Fibroblast of skin of left quadriceps (primary cell): ENCODE measurements at places on chromosomes 4 and X.

DNA sequence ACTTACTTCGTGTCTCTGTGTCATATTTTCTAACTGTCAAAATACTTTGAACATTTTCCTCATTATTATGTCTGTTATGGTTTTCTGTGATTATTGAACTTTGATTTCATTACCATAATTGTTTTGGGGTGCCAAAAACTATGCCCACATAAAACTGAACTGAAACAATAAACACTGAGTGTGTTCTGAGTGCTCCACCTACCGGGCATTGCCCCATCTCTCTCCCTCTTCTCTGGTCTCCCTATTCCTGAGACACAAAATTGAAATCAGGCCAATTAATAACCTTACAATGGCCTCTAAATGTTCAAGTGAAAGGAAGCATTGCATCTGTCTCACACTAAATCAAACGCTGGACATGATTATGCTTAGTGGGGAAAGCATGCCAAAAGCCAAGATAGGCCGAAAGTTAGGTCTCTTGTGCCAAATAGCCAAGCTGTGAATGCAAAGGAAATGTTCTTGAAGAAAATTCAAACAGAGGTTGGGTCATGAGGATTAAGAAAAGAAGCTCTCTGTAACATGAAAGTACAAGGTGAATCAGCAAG is 972.3 kb downstream of the PCDH7 start:
- no peak for DNase-seq

GRCh38 chr4:165177725-165178666 is 29.4 kb upstream of the KLHL2 start:
- DNase-seq, result no peak

- DNase-seq, result no peak
Observed at GRCh38 chrX:153631907-153632594, 15.0 kb upstream of the DUSP9 start.

DNA sequence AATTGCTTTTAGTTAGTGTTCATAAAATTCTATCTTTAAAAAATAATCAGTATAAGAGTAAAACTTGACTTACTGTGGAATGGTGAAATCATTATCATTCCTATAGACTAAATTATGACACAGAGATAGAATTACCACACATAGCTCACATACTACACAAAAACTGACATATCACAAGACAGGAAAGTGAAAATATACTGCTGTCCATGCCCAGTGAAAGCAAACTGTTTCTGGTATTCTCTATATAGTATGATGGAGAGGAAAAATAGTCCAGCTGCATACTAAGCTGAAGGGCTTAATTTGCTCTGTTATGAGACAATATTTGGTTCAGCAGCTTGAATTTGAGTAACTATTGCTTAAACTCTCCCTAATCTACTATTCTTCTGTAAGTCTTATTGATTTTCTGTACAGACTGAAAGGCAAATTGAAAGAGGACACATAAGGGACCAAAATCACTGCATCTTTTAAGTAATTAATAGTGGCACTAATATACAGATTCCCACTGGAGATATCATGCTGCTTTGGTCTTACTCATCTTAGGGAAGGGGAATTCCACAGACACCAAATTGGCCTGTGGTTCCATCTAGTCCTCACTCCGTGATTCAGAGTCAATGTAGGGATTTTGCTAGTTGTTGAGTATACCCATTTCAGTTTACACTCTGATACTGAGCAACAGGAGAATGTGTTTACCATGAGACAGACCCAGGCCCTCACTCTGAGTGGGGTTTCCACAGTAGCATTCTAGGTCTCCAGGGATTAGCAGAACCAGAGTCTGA is 47.4 kb upstream of the AGA start:
- no peak for DNase-seq

- no peak for DNase-seq
Observed at GRCh38 chr4:109816082-109816442, 500 bp downstream of the GAR1 start.

GRCh38 chr4:145865274-145865941 is 73.2 kb downstream of the ZNF827 start:
- no peak for DNase-seq

DNA sequence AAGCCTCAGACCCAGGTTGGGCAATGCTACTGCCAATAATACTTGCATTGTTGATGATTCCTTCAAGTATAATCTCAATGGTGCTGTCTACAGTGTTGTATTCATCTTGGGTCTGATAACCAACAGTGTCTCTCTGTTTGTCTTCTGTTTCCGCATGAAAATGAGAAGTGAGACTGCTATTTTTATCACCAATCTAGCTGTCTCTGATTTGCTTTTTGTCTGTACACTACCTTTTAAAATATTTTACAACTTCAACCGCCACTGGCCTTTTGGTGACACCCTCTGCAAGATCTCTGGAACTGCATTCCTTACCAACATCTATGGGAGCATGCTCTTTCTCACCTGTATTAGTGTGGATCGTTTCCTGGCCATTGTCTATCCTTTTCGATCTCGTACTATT is 7.4 kb downstream of the LPAR4 start:
- DNase-seq, result no peak

DNA sequence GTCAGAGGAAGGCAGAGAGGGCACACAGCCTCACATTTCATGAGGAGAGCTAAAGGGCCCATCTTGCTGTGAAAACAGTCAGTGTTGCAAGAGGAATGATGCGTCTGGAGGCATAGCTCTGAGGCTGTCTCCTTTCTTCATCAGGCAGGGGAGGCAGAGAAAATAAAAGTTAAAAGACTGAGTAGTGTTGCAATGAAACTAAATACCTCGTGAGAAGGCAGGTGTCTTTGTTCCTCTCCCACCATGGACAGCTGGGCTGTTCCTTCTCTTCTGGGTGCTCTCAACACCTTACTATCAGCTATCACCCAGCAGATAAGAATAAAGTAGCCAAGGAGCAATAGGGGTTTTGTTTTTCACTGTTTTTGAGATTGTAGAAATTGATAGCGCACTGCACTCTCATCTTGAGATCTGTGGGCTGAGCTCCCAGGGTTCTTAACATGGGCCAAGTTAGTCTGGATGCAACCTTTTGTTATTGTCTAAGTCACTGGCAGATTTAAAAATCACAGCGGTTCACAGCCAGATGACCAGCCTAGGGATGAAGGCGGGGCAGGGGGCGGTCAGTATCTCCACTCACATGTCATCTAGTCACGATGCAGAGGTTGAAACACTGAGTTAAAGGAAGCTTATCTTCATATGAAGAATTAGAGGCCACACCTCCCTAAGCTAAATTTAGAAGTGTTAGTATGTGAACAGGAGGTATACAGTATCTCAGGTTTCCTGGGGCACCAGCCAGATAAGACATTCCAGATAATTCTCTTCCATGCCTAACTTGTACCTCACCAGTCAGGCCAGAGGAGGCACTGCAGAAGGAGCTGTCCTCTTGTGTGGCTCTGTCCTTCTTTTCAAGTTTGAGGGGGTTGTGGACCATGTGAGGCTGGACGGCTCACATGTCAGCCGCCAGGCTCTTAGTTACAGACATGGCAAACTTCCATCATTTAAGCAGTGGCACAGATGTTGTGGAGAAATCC is 36.9 kb downstream of the PARM1 start:
- no peak for DNase-seq

GRCh38 chr4:181874602-181875001 is 368.6 kb upstream of the TENM3 start:
- no peak for DNase-seq

GRCh38 chrX:15948318-15948660 is 93.7 kb upstream of the AP1S2 start:
- DNase-seq, result no peak

DNA sequence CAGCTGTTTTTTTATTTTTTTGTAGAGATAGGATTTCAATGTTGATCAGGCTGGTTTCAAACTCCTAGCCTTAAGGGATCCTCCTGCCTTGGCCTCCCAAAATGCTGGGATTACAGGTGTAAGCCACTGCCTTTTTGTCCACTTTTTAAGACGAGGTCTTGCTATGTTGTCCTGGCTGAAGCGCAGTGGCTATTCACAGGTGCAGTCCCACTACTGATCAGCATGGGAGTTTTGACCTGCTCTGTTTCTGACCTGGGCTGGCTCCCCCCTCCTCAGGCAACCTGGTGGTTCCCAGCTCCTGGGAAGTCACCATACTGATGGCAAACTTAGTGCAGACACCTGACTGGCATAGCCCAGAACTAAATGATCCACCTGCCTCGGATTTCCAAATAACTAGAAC is 2.3 kb upstream of the NSD2 start:
- no peak for DNase-seq

GRCh38 chr4:153759407-153760316 is at the start of gene RNF175:
Gene RNF175 (minus strand): TSS chr4:153760024. CDS start chr4:153759862, 162 bp downstream.
- no peak for DNase-seq

DNA sequence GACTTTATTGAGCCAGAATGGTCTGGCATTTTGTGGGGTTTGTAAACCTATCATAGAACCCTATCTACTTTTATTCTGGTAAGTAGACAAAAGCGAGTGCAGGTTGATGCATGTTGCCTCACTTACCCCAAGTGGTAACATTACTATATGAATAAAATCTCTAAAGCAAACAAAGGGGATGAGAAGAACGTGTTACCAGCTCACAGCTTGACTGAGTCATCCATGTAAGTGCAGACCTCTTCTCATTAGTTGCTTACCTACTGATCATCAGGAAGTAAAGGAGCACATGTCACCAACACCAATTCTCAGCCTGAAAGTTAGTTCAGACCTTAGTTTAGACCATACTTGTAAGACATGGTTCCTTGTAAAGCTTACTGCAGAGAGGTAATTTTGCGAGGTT is 1328.3 kb downstream of the C4orf33 start:
- no peak for DNase-seq

GRCh38 chr4:20078644-20079043 is 173.1 kb upstream of the SLIT2 start:
- DNase-seq, result no peak

DNA sequence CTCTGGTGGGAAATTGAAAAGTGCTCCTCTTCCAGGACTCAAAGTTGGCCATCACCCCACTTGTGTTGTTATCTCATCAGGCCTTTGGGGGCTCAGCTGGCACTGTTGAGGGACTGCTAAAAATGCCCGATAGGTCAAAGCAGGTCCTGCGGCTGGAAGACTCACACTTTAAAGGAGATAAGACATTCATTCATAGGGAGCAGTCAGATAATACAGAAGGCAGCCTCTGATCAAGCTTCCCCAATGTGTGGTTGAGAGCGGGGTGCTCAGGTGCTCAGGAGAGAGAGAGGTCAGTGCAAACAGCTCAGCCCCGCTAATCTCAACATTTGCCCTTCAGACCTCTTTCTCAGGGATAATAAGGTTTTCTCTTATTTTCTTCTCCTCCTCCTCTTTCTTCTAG is 70.3 kb downstream of the TMEM154 start:
- no peak for DNase-seq

DNA sequence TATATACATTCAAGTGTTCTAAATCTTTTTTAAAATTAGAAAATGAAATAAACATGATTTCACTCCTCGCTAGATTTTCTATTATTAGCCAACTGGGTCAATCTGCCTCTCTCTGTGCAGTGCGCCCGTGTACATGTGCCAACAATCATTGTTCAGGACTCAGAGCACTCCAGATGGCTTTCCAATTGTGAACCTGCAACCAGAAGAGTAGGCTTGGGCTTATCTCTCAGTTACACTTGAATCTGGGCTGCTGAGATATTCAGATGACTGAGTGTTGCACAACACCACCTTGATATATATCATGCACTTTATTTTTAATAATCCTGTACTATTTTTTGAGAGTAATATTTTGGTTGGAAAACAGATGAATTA is 184.0 kb upstream of the FSTL5 start:
- DNase-seq, result no peak
